Aortic smooth muscle cell (primary cell): ENCODE measurements at places on chromosomes 16 and 17. TPM values are rescaled to one million over a fixed set of nuclear protein-coding genes. Genes with fewer than 3 reads are reported as not detected.

Gene CA7
- total RNA-seq, result not detected in 2 replicates

Gene PRSS27
- total RNA-seq, result 0.56 and 0.92 TPM in 2 replicates

Gene STX1B
- 0.25 and 0.40 TPM in 2 replicates for total RNA-seq

Gene CHAD
- not detected in 2 replicates for total RNA-seq

Gene KRTAP2-3
- not detected in 2 replicates for total RNA-seq

Gene EVPL
- not detected in 2 replicates for total RNA-seq

Gene DEXI
- total RNA-seq, result 45.4 and 50.1 TPM in 2 replicates

Gene ERCC4
- 7.5 and 8.8 TPM in 2 replicates for total RNA-seq

Gene SCNN1G
- not detected in 2 replicates for total RNA-seq

Gene G6PC3
- 18.0 and 24.6 TPM in 2 replicates for total RNA-seq

Gene TP53TG3C
- not detected in 2 replicates for total RNA-seq

Gene PABPN1L
- total RNA-seq, result not detected in 2 replicates

Gene PLA2G10
- not detected in 2 replicates for total RNA-seq

Gene CDC6
- 9.5 and 20.2 TPM in 2 replicates for total RNA-seq

Gene ATF7IP2
- total RNA-seq, result 4.4 and 4.8 TPM in 2 replicates

Gene HYDIN
- 1.1 TPM in 2 replicates for total RNA-seq

Gene NUP85
- total RNA-seq, result 21.5 and 28.4 TPM in 2 replicates

Gene LRRC46
- total RNA-seq, result 0.25 TPM in 1 of 2 replicates, not detected in the other

Gene SPPL2C
- not detected in 2 replicates for total RNA-seq

Gene PCGF2
- 4.1 and 5.6 TPM in 2 replicates for total RNA-seq

Gene LYRM9
- total RNA-seq, result 5.7 and 8.6 TPM in 2 replicates

Gene NOL3
- 23.9 and 25.2 TPM in 2 replicates for total RNA-seq

Gene TBC1D26
- total RNA-seq, result not detected in 2 replicates
